ENCODE measurements at places on chromosomes 11 and 22.

DNA sequence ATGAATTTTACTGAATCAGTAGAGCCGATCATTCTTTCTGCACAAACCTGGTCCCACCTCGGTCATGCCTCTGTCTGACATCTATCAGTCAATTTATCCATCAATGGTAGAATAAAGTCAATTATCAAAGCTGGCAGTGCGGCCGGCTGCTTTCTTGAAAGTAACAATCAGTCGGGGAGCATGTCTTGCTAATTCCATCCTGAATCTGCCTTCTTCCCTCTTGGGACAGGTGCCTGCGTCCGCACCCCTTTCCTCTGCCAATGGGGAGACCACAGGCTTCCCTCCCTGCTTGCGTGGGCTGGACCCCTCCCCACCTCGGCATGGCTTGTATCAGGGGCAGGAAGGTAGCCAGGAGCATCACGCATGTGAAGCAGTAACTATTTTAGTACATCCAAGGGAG lies 962.9 kb downstream of the BRD1 start:
- no peak for DNase-seq

DNA sequence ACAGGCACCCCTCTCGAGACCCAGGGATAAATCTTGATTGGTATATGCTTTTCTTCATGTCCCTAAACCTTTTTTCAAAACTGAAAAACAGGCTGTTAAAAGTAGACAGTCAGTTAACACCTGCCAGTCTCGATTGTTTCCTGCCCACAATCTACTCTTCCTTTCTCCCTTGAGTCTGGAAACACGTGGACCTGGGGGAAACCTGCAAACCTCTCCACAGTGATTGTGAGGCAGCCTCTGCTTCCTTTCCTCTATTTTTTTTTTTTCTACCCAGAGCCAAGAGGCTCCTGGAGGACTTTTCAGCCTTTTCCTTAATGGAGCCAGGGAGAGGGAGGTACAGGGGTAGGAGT lies 69.4 kb upstream of the CLMP start:
- no peak for DNase-seq

- DNase-seq, result no peak
Measured at GRCh38 chr11:115497303-115497702, 6.9 kb downstream of the CADM1 start.

- DNase-seq, result no peak
Measured at GRCh38 chr11:93213622-93214021, 15.8 kb upstream of the SLC36A4 start.

- no peak for DNase-seq
Measured at GRCh38 chr11:60609632-60610031, 89.8 kb upstream of the MS4A8 start.

- peak; percentile 75 for DNase-seq
Measured at GRCh38 chr22:45602824-45603595, 68.6 kb upstream of the ATXN10 start.

GRCh38 chr11:64299847-64300648 lies at the start of gene CATSPERZ:
TSS of gene CATSPERZ (plus strand) at chr11:64300358. CDS start at chr11:64300411, 53 bp downstream.
- DNase-seq, result no peak

GRCh38 chr11:83691451-83691950 lies 405.3 kb upstream of the CCDC90B start:
- no peak for DNase-seq

DNA sequence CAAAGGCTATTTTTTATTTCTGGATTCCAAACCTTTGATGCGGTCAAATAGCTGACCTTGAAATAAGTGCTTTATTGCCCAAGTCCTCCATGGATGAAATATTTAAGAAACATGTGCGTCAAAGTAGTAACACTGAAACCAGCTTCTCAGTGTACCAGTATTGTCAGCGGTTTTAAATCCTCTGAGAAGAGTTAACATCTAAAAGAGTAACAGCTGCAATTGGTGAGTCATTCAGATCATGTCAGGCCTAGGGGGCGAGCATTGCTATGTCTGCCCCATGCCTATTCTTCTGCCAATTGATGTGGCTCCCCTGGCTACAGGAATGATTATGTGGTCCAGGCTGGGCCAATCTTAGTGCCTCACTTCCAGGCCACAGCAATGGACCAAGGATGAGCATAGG lies 263.3 kb upstream of the SORL1-AS1 start:
- no peak for DNase-seq

GRCh38 chr11:95684701-95685100 lies 104.9 kb downstream of the FAM76B start:
- no peak for DNase-seq

DNA sequence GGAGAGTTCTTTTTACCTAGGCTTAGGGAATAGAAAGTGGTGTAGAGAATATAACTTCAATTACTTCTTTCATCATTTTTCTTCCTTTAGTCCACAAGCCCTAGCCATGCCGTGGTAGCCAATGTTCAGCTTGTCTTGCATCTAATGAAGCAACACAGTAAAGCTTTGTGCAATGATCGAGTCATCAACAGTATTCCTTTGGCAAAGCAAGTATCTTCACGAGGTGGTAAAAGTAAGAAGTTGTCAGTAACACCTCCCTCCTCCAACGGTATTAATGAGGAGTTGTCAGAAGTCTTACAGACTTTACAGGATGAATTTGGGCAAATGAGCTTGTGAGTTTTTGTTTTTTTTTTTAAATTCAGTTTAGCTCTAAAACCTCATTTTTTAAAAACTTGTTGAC lies 37.4 kb downstream of the CEP57 start:
- no peak for DNase-seq

DNA sequence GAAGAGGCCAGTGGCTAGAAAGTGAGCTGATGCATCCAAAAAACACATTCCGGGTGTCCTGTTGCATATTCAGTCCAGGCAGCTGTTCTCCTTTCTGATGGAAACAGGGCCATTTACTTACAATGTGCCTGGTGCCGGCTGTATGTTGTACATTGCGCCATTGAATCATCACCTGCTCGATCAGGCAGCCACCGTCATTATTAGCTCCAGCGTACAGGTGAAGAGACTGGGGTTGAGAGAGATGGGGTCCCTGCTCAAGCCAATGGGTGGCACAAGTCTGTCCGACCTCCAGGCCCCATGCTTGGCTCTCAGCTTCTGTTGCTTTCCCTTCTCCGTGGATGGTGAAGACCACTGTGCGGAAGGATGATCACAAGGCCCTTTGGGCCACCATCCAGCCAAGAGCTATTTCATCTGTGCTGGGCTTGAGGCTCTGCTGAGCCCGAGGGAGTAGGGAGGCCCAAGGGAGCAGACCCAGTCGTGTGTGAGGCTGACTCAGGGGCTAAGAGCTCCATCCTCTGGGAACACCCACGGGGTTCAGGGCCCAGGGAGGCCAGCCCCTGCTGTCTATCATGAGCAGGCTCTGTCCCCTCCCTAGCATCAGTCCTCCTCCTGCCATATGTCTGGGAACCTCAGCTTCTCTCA lies 20.7 kb upstream of the EMID1 start:
- no peak for DNase-seq

DNA sequence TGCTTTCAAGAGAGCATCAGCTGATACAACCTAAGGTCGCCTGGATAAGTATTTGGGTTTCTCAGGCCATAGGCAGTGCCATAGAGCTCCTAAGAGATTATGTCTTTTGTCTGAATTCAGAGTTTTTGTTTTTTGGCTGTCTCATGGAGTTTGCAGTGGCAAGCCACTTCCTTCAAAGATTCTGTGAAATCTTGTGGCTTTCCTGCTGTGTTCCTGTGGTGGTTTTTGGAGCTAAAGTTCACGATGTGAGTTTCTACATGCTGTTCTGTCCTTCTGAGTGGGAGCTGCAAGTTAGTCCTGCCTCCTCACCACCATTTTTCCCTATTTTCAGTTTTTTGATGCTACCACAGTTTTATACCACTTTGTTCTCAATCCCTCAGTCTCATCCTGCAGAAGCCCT lies 111.4 kb downstream of the COMMD9 start:
- no peak for DNase-seq

DNA sequence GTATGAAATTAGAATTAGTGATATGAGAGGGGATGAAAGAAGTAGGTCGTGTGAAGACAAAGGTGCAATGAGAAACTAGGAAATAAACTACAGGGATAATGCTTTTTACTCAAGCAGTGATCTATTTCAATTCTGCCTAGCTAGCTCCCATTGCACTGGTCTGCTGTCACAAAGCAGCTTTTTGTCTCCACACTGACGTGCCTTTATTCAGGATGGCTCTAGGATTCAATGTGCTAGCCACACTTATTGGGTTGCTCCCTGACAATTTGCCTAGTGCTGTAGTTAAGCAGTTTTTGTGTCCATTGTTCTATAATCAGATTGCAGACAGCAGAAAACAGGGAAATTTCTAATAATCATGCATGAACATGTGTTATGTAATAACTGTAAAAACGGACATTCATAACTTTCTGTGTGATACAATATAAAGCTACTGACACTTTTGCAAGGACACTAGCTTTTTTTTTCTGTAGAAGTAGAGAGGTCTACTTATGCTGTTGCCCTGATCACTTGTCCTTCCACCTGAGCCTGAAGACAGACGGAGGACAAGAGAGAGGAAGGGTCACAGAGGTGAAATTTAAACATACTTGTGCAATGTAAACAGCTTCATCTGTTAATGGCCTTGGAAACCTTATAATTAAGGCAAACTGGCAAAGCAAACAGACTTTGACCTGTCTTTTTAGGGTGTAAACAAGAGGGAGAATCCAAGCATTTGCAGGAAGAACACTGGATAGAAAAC lies 269.6 kb downstream of the LRRC4C start:
- no peak for DNase-seq

- no peak for DNase-seq
Measured at GRCh38 chr11:32118025-32118974, 27.4 kb downstream of the RCN1 start.

DNA sequence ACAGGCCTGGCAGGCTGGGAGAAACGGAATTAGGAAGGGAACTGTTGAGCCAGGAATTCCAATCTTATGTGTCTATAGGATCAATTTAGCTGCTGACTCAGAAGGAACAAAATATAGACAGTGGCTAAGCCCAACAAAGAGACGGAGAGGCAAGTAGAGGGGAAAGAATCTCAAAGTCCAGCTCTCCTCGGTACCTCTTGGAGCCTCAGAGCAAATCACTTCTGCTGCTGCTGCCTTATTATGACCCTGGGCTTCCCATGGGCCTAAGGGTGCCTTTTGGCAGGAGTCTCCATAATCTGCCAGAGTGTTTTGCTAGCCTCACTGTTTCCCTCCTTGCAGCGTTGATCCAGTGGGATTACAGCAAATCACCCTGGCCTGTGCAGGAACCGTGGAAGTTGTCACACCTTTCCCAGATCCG lies 31.7 kb downstream of the PAX6 start:
- DNase-seq, result peak; percentile 36

- no peak for DNase-seq
Measured at GRCh38 chr22:33188326-33188725, 130.1 kb upstream of the SYN3 start.

DNA sequence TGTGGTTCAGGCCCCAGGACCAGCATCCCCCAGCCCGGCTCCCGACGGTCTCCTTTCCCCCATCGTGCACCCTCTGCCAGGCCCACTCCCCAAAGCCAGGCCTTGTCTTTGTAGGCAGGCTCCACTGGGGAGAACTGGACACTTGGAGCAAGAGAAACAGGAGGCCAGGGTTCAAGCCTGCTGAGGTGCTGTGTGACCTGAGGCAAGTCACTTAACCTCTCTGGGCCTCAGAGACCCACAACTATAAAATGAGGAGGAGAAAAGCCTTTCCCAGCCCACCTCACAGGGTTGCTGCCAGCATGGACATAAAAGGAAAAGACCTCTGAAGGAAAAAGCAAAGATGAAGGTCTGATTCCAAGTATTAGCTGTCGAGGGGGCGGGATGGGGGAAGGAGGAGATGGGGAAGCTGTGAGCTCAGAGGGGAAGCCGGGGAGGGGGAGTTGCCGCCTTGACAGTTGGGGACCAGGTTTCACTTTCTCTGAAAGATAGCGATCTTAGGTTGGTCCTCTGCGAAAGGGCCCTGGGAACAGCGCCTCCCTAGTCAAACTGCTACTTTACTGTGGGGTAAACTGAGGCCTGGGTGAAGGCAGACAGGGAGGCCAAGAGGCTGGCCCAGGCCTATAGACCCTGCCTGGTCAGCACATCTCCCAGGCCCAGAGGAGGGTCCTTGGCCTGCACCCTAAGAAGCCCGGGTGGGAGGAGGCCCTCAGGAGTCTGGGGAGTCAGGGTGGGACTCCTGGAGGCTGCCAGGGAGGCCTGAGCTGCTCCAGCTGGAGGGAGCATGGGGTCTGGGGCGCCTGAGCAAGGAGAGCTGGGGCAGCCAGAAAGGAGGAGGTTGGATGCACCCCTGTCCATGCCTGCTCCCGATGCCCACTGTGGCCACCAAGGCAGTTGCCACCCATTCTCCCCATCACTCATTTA lies 991 bp upstream of the OSM start:
- no peak for DNase-seq

DNA sequence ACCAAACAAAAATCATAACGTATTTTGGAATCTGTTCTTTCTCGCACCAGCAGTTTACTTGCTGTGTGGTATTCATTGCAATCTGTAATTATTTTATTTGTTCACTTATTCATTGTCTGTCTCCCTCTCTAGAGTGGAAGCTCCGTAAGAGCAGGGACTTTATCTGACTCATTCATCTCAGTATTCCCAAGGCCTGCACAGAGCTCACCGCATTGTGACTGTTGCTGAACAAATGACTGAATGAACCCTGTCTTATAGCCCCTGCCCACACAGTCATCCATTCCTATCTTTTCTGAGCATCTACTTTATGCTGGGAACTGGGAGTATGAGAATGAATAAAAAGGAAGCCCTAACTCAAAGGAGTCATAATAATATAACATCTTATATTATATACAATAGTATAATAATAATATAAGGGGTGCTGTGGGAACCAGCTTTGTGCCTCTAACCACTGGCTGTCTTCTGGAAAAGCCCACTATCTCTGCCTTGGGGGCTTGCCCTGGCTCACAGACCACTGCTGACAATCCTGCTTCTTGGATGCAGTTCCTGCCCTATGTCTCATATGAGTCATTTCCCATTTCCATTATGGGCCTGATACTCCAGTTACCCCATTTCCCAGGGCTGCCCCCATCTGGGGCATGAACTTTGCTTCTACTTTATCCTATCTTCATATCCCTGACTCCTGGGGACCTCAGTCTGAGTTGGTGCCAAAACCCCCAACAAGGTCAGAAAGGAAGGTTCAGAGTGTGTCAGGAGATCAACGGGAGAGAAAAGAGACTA lies 11.0 kb downstream of the XRRA1 start:
- no peak for DNase-seq

- DNase-seq, result no peak
Measured at GRCh38 chr22:46361826-46362202, 26.3 kb downstream of the TRMU start.

DNA sequence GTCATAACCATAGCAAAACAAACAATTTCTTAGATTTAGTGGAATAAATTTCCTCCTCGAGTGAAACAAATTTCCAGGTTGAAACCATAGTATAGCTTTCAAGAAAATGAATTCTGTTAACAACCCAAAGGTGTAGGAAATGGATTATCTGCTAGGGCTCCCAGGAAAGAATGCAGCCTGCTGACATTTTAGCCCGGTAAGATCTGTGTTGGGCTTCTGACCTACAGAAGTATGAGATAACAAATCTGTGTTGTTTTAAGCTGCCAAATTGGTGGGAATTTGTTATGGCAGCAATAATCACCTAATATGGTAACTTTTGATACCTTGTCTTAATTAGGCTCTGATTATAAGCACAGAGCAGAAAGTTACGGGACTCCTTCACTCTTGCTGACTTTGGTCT lies 32.0 kb upstream of the OR6M1 start:
- DNase-seq, result no peak

- DNase-seq, result peak; percentile 92
Measured at GRCh38 chr11:12066056-12066798, 44.2 kb upstream of the MICAL2 start.

GRCh38 chr22:36767035-36767775 lies 8.7 kb downstream of the IFT27 start:
- no peak for DNase-seq
